ENCODE measurements at places on chromosomes 6 and 20.
A peak's percentile ranks its signal among the peaks of the same experiment; 100 is the strongest.

GRCh38 chr20:52590100-52590499, 382.1 kb upstream of the TSHZ2 start:
- DNase-seq = no peak

- DNase-seq = no peak
These were observed 4.5 kb downstream of the GID8 start for GRCh38 chr20:62942456-62942855.

DNA sequence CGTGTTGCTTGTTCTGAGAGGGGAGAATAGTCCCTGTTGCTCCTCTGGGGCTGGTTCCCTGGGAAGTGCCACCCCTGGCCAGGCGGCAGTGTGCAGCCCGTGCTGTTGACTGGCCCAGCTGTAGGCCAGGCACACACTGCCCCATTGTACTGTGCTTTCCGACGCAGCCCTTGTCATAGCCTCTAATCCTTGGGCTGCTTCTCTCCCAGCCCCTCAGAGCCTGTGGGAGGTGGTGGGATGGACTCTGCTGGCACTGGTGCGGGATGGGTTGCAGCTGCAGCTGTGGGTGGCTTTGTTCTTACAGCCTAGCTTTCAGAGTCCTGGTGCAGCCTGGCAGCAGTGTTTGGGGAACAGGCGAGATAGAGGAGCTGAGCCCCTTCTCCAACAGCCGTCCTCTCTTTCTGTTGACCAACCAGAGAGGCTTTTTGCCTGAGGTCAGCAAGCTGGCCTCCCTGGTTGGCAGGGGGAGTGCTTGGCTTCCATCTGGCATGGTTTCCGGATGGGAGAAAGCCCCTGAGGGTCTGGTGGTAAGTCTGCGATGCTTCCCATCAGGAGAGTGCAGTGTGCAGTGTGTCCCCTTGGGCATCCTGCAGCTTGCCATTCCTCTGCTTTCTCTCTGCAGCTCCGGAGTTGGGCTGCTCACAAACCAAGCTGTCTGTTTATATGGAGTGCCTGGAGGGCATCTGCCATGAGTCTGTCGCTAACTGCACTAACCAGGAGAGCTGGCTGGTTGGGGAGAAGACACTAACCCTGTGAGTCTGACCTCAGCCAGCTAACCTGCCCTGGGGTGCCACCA, 12.1 kb downstream of the TJAP1 start:
- no peak for DNase-seq

DNA sequence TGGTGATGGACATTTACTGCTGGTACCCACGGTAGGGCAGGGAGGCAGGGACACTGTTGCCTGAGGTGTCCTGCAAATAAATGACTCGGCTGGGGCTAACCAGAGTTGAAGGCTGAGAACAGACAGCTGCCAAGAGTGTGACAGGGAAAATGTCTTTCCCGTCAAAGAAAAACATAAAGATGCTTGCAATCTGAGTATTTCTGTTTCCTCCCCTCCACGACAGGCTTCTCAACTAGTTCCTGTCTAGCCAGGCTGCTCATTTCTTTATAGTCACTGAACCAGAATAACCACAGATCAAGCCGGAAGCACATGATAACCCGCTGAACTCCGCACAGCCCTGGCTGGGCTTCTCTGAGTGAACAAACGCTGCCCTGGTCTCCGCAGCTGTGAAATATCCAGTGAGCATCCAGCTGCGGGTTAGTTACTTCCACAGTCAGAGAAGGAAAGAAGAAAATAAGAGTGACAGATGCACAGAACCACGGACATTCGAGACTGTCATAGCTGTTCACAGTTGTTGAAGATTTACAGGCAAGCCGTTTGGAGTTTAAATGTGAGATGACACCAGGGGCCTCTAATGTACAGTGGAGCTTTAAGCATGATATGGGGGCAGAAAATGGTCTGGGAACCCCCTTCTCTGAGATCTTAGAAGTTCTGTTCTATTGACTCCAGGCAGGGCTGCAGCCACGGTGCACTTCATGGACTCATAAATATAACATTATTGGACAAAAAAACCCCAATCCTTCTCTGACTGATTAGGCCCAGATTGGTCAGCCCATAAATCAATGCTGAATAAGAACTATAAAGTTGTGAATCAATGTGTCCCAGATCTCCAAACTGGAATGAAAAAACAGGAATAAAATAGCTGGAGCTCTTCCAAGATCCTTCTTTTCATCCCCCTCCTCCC, 299.9 kb upstream of the SUPT3H start:
- DNase-seq = peak; percentile 13

DNA sequence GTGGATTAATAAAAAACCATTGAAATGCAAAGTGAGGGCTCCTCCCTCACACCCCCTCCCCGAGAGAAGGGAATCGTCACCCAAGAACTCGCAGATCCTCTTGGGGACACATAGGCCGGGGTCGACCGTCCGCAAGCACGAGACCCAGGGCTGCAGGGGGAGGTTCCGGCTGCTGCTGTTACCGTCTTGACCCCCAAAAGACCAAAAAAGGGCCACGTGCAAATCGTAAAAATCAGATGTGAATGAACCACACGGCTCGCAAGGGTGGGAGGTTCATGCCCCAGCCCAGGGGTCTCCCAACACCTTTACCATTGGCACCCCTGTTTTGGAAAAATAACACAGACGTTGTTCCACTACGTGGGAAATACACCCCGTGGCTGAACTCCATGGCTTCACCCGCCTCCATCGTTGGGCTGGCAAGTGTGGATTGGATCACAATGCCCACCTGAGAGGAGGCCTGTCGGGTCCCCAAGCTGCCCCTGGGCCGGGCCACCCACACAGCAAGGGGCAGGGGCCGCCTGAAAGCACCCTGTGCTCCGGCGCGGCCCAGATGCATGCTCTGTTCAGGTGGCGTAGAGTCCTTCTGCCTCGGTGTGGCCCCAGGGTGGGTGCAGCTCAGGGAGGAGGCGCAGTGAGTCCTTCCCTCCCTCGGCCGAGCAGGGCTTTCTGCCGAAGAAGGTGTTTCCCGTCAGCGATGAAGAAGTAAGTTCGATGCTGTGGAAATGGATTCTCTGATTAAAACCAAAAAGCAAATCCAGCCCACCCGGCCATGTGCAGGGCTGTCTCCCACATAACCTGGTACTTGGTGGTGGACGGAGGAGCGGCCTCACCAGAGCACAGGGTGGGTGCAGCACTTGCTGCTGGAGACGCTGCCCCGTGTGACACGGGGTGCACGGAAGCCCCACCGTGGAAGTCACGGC, 85.0 kb downstream of the YTHDF1 start:
- no peak for DNase-seq

DNA sequence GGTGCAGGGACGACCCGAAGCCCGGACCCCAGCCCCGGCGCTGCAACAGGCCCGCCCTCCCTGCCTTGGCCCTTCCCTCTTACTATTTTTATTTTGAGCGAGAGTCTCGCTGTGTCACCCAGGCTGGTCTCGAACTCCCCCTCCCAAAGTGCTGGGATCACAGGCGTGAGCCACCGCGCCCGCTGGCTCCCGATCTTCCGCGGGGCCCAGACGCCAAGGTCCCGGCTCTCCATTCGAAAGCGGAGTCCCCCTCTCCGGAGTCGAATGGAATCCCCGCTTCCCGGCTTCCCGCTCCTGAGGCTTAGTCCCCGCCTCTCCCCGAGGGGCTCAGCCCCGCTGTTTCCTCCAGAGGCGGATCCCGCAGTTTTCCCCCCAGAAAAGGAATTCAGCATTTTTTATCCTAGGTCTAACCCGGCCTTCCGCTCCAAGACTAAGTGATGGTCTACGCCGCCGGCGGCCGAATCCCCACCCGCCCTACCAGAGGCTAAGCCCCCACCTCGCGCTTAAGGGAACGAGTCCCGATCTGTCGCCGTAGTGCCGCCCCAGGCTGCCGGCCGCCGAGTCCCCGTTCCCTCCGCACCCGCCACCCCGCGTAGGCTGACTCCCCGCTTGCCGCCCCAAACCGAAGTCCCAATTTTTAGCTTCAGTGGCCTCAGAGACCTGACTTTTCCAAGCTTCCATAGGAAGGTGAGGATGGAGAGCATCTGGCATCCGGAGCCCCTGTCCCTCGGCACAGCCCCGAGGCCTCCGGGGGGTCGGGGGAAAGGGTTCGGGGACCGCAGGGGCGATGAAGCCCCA, 11.5 kb upstream of the TMC2 start:
- no peak for DNase-seq
